ENCODE measurements at places on chromosomes 16 and 17.

DNA sequence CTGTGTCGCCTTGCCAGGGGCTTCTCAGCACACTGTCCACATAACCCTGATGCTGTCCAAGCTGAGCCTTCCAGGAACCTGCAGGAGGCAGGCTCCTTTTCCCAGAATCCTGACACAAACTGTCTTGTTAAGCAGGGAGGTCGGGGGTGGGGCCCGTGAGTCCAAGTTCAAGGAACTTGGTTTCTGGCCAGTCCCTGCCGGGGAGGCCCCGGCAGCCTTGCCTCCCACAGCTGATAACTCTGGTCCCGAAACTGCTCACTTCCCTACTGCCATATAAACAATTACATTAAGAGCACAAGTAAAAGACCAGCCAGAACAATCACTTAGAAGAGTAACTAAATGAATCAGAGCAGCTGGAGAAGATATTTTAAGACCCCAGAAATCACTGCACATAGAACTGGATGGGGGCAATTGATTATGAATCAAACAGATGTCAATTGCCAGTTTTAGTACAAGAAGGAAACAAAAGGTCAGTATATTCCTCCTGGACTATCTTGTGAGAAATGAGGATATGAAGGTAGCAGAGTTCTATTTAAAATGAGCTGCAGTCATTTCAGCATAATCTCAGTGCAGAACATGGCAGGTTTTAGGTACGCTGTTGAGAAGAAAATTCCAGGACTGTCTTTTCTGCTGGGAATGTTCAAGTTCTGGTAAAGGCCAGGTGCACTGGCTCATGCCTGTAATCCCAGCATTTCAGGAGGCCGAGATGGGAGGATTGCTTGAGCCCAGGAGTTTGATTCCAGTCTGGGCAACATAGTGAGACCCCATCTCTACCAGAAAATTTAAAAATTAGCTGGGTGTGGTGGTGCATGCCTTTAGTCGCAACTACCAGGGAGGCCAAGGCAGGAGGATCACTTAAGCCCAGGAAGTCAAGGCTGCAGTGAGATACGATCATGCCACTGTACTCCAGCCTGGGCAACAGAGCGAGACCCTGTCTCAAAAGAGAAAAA is 169.8 kb downstream of the PITPNC1 start:
- no peak for DNase-seq

- DNase-seq = no peak
These were observed 206.4 kb downstream of the CEP112 start for GRCh38 chr17:65985571-65985970.

GRCh38 chr16:48450367-48450766 is 65.2 kb upstream of the SIAH1 start:
- no peak for DNase-seq

DNA sequence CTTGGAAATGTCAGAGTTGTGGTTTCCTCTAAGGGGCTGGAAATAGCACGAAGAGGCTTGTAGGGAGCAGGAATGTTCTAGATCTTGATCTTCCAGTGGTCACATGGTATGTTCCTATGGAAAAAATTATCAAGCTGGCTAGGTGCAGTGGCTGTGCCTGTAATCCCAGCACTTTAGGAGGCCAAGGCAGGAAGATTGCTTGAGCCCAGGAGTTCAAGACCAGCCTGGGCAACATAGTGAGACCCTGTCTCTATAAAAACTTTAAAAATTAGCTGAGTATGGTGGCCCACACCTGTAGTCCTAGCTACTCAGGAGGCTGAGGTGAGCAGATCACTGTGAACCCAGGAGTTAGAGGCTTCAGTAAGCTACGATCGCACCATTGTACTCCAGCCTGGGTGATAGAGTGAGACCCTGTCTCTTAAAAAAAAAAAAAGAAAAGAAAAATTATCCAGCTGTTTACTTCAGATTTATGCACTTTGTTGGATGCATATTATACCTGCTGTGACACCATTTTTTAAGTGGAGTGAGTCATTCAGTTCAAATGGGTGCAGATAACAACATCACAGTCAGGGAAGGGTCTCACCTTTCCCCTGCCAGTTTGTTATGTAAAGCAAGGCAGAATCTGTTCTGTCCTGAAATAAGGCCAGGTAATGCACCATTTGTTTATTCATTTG is 65.7 kb upstream of the LYRM9 start:
- no peak for DNase-seq

DNA sequence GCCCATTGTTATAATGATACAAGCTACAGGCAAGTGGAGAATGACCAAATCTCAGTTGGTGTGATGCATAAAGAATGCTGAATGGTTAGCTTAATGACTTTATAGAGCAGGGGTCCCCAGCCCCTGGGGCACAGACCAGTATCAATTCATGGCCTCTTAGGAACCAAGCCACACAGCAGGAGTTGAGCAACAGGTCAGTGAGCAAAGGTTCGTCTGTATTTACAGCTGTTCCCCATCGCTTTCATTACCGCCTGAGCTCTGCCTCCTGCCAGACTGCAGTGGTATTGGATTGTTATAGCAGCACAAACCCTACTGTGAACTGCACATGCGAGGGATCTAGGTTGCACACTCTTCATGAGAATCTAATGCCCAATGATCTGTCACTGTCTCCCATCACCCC is 114.0 kb upstream of the ZFHX3 start:
- no peak for DNase-seq

- no peak for DNase-seq
These were observed 4.6 kb downstream of the TMEM220 start for GRCh38 chr17:10725262-10725661.

GRCh38 chr17:28553000-28553505 is 629 bp upstream of the UNC119 start:
- DNase-seq = no peak

Data from GDM1 (cell line).